Cardiac muscle cell (in vitro differentiated cells and primary cell): ENCODE measurements at places on chromosomes 3 and 15.
A peak's percentile ranks its signal among the peaks of the same experiment; 100 is the strongest.

DNA sequence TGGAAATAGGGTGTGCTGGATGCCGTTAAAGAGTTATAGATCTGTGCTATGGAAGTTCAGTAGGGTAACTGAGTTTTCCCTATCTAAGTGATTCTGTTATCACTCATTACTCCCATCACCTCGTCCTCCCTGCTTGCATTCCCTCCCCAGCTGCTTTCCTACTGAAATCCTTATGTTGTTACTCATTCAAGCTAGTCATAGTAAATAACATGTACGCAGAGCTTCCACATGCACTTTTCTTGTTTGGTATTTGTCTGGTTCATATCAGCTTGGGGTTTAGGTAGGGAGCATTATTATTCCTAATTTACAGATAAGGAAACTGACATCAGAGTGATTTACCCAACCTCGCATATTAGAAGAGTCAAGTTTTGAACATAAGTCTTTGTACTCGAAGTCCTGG is 135.1 kb downstream of the HCN4 start:
- peaks cover 4% of the 10 kb centered on the region for H3K36me3 ChIP-seq
- no peak overlapping the region for H3K4me3 ChIP-seq
- peaks cover 5% of the 10 kb centered on the region for H3K4me1 ChIP-seq
- DNase-seq: peak; percentile 26
- H3K27ac ChIP-seq: no peak overlapping the region

DNA sequence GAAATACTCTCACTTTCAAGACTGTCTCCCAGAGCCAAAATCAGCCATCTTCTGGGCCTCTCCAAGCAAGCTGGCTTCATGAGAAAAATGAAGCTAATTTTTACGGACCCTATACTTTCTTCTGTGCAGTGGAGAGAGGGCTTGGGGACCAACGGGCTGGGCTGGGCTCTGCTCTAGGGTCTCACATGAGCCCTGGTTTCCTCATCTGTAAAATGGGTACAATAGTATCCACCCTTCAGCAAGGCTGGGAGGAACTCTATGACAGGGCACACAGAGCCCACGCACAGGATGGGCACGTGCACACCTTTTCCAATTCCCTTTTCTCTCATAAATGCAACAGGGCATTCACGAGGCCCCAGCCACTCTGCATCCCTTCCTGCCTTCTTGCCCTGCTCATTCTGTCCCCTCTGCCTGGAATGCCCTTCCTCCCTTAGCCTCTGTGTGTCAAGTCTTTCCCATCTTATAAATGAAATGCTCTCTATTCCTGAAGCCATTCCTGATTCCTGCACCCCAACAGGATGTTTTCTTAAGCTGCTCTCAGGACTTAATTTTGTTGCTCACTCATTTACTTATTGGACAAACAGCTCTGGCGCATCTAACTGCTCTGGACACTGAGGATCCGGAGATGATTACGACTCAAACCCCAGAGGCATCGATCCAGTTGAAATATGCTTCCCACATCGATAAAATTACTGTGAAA is 32.9 kb upstream of the SEC13 start:
- no peak for DNase-seq
- H3K4me3 ChIP-seq: no peak overlapping the region
- no peaks in the 10 kb centered on the region for H3K27me3 ChIP-seq
- no peaks in the 10 kb centered on the region for H3K36me3 ChIP-seq
- H3K27ac ChIP-seq: no peak overlapping the region

- H3K4me3 ChIP-seq: no peak overlapping the region
- no peaks in the 10 kb centered on the region for H3K36me3 ChIP-seq
Measured at GRCh38 chr15:38069511-38070011, 135.1 kb downstream of the TMCO5A start.

DNA sequence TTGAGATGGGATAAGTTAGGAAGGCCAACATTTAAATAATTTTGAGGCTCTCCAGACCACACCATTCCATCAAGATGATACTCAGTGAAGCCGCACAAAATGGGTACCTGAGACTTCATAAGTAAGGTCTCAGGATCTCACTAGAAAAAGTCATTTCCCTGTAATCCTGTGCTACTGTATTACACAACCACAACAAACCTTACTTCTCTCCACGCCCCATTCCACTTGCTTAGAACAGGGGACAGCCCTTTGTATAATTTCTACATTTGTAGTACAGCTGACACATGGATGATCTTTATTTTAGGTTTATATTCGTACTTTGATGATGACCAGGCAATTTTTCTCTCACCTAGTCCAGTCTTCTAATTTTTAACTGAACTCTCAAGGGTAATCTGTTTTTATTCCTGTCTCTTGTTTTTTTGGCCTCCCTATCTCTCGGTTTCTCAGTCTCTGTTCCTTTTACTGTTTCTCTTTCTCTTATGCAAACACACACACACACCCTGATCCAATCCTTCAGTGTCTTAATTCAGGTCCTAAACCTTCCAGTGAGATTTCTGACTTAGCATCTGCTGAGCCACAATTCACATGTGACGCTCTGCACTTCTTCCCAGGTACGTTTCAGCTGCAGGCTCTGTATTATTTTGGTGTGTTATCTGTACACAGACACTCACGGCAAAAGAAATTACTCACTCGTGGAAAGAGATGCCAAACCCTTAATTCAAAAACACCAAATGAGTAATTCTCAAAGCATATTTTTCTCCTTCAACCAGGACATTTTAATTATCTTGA is 223.2 kb upstream of the THBS1 start:
- no peaks in the 10 kb centered on the region for H3K27me3 ChIP-seq
- H3K36me3 ChIP-seq: no peaks in the 10 kb centered on the region
- peak overlapping the region; percentile 6 for H3K27ac ChIP-seq
- H3K4me3 ChIP-seq: no peak overlapping the region
- H3K4me1 ChIP-seq: peaks cover 8% of the 10 kb centered on the region

- no peaks in the 10 kb centered on the region for H3K36me3 ChIP-seq
- H3K27me3 ChIP-seq: no peaks in the 10 kb centered on the region
- H3K4me1 ChIP-seq: peaks cover 1% of the 10 kb centered on the region
- no peak overlapping the region for H3K27ac ChIP-seq
- no peak overlapping the region for H3K4me3 ChIP-seq
Measured at GRCh38 chr15:33206366-33206765, 11.9 kb upstream of the FMN1 start.

DNA sequence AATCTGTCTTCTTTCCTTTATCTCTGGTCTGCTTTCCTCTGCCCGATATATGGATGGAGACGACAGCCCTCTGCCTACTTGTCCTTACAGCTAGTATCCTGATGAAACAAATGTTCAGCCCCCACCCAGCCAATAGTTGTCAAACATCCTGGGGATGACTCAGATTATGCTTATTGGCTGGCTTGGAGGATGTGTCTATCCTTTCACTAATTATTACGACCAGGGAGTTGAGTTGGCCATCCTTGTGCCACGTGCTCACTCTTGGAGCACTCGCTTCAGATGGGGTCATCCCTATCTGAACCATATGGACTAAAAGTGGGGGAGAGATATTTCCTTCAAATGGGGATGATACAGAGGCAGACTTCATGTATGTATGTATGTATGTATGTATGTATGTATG is 6.4 kb upstream of the MAP3K13 start:
- H3K4me3 ChIP-seq: no peak overlapping the region
- H3K27me3 ChIP-seq: peaks cover 18% of the 10 kb centered on the region
- no peaks in the 10 kb centered on the region for H3K4me1 ChIP-seq
- no peak for DNase-seq

- no peak overlapping the region for H3K4me3 ChIP-seq
- no peaks in the 10 kb centered on the region for H3K27me3 ChIP-seq
- H3K27ac ChIP-seq: no peak overlapping the region
- no peaks in the 10 kb centered on the region for H3K4me1 ChIP-seq
- H3K36me3 ChIP-seq: no peaks in the 10 kb centered on the region
Measured at GRCh38 chr15:80957556-80957955, 32.1 kb downstream of the MESD start.

DNA sequence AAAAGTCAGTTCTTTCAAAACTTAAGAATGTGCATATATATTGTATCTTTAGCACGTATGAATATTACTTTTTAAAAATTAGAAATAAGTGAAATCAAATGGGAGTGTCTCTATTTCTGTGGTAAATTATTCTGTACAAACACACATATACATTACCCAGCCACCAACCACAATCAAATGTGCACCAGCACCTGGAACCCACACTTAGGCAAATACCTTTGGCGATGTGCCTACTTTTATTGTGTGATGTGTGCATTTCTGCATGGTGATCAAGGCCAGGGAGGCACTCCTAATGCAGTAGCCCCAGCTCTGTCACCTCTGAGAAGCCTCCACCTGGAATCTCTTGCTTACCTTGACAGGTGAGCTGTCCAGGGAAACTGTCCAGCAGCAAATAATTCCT is 76.9 kb downstream of the PIK3R4 start:
- DNase-seq: no peak
- no peaks in the 10 kb centered on the region for H3K36me3 ChIP-seq
- H3K4me1 ChIP-seq: no peaks in the 10 kb centered on the region
- no peak overlapping the region for H3K27ac ChIP-seq
- H3K4me3 ChIP-seq: no peak overlapping the region

GRCh38 chr3:12817343-12817710 is 20.8 kb downstream of the CAND2 start:
- no peak for DNase-seq
- H3K4me1 ChIP-seq: no peaks in the 10 kb centered on the region
- H3K4me3 ChIP-seq: no peak overlapping the region
- no peaks in the 10 kb centered on the region for H3K27me3 ChIP-seq
- peaks cover 30% of the 10 kb centered on the region for H3K36me3 ChIP-seq

GRCh38 chr3:30248423-30248822 is 358.0 kb upstream of the TGFBR2 start:
- no peak overlapping the region for H3K4me3 ChIP-seq
- no peaks in the 10 kb centered on the region for H3K27me3 ChIP-seq
- H3K36me3 ChIP-seq: no peaks in the 10 kb centered on the region
- H3K4me1 ChIP-seq: no peaks in the 10 kb centered on the region
- DNase-seq: no peak

DNA sequence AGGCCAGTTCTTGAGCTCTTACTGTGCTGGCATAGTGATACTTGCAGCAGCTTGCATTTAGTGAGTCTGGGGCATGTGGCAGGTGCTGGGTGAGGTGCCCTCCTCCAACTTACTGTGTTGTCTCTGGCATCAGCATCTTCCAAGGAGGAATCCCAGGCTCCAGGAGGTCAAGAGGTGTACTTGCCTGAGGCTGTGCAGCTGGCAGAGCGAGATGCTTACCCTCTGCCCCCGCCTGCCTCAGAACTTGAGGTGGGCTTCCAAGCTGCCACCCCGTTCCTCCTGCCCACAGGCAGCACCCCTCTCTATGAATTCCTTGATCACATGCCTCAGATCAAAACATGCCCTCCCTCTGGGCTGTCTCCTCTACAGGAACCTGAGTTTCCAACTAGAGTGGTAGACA is 86.0 kb downstream of the EEFSEC start:
- no peaks in the 10 kb centered on the region for H3K27me3 ChIP-seq
- H3K4me3 ChIP-seq: no peak overlapping the region
- H3K27ac ChIP-seq: no peak overlapping the region
